ENCODE measurements at places on chromosomes 3 and 15.

DNA sequence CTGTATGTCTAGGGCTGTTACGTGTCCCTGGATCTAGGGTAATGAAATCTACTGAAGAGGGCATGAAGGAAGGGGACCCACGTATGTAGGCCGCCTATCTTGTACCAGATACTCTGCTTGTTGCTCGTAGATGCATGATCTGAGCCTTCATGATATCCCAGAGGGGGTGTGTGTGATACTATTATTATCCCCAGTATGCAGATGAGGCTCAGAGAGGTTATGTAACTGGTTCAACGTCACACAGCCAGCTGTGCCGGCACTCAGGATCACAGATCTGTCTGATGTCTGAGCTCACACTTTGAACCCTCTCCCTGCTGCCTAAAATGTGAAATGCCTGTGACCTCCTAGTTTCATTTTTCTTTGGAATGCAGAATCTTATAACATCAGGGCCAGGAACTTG, 36.2 kb upstream of the SEC13 start:
- no peak for DNase-seq

DNA sequence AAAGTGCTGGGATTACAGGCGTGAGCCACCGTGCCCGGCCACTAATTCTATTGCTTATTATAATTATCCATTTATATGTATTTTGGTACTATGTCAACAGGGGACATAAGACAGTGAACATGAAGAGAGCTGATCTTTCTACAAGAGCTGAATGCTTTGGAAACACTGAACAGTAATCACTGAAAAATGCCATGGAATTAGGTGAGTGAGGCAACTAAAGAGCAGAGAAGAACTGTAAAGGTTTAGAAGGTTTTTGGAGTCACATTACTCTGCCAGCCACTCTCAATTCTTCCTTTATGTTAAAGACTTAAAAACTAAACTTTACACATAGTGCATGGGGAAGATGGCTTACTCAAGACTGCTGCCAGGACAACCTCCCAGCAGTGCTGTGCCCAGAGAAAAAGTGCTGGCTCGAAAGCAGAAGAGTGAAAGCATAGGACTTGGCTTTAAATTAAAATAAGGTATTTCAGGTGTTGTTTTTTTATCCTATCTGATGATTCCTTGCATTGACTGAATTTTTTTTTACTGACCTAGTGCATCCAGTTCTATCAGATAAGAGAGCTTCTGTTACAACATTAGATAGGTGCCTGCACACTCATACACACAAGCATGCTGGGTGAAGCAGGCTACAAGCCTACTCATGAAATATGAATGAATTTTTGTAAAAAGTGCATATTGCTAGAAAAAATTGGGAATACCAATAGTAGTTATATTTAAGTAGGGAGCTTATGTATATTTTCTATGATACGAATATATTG, 28.7 kb upstream of the CACNA2D3 start:
- DNase-seq, result no peak

DNA sequence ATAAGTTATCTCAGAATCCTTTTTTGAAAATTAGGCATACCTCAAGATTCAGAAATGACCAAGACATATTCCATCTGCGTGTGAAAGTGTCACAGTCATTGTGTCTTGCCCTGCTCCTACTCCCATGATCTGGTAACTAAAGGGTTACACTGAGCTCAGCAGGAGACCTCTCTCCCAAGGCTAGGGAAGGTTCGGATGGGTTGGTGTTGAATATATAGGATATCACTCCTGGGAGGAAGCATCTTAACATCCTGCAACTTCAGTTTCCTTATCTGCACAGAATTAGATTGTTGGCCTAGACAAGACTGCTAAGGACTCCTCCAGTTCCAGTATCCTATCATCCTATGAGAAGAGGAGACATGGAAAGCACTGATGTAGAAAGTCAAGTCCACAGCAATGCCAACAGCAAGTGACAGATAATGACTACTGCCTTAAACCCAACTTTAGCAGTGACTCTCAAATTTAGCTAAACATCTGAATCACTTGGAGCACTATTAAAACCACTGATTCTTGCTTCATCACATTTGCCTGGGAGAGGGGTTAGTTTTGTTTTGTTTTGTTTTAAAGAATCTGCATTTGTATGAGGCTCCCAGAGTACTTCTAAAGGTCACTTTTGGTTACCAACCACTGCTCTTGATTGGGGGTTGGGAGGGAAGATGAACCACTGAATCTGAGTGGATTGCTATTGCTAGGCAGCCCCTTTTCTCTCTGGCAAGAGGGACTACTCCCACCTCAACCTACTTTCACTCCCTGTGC, 9.7 kb downstream of the ADAMTS9 start:
- DNase-seq, result no peak

DNA sequence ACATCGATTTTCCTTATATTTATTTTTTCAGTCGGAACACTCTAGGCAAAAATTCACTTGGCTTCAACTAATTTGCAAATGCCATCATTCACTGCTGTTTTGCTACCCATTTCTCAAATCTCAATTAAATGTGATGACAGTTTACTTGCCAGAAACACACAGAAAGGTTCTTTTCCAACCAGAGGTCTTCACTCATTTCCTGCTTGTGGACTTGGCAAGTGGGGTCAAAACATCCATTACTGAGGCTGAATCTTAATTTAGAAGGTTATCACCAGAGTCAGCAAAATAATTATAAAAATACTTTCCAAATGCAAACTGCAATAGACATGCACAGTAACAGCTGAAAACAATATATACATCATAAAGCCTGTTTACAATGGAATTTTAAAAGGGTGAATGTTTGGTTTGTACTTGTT, 625.4 kb upstream of the TBL1XR1 start:
- DNase-seq, result no peak

DNA sequence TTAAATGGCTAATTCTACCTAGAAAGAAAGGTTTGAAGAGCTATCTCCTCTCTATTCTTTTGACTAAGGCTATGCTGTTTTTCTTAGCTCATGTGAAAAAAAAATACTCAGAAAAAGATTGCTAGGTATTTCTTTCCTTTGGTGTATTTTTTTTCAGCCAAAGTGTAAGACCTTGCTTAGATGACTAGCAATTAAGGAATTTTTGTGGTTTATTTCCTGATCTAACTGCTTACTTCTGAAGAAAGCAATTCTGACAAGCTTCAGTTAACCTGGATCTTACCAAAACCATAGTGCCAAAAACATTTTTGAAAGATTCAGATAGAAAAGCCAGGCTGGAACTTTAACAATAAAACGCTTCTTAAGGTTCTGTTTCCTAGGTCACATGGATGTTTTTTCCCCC, 315.6 kb downstream of the SOX2 start:
- no peak for DNase-seq

GRCh38 chr3:35954413-35954812, 315.1 kb downstream of the ARPP21 start:
- no peak for DNase-seq

DNA sequence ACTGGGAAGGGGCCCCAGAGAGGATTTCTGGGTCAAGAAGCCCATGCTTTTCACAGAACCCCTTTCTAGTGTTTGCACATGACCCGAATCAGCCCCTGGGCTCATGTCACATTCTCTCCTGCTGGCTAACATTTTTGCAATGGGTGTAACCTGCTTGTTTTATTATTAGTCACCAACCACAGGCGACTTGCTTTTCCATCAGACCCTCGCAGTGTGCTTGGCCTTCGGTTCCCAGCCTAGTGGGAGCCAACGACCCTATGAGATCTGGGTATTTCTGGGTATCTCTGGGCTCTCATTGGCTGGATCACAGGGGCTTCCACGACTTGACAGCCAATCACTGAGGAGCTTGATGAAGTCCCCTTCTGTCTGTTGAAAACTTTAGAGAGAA, 11.0 kb upstream of the FBLN2 start:
- no peak for DNase-seq

- no peak for DNase-seq
Observed at GRCh38 chr15:70060214-70060992, 37.3 kb downstream of the TLE3 start.

GRCh38 chr3:179964890-179965289, 71.8 kb downstream of the PEX5L start:
- no peak for DNase-seq

- no peak for DNase-seq
Observed at GRCh38 chr3:120382941-120383447, 33.8 kb upstream of the LRRC58 start.

DNA sequence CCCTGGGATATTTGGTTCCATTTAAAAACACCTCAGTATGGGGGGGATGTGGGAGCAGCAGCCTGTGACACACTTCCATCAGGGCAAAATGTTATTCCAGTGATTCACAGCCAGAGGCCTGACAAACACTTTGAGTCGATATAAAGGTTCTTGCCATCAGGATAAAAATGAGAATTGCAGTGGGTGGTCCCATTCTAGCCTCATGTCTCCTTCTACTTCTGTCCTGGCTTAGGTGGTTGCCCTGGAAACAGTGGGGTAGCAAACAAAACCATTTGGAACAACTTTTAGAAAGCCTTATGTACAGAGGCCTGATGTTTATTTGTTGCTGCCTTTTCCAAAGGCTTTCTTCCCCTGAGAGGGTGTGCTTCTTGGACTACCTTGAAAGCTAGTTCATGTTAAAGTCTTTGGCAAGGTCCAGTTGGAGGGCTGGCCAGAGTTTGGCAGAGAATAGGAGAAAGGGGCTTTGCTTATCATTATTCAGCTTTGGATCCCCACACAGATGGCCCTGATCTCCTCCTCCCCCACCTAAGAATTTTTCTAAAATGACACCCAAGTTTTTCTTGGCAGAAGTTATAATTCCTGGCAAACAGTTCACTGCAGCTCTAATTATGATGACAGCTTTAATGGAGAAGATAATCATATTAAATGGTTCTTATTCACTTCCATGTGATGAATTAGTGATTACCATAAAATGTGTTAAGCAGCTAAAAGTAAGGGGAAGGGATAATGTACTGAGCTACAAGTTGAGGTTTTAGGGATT, 84.2 kb upstream of the ZNF280D start:
- no peak for DNase-seq

GRCh38 chr3:2861920-2862319, 248.3 kb downstream of the IL5RA start:
- DNase-seq, result no peak

GRCh38 chr3:182713743-182714517, 79.4 kb upstream of the ATP11B start:
- DNase-seq, result peak; percentile 46

GRCh38 chr15:51229907-51230330, 108.5 kb downstream of the CYP19A1 start:
- no peak for DNase-seq

- DNase-seq, result no peak
Observed at GRCh38 chr3:124172816-124173215, 180.9 kb upstream of the ROPN1 start.

DNA sequence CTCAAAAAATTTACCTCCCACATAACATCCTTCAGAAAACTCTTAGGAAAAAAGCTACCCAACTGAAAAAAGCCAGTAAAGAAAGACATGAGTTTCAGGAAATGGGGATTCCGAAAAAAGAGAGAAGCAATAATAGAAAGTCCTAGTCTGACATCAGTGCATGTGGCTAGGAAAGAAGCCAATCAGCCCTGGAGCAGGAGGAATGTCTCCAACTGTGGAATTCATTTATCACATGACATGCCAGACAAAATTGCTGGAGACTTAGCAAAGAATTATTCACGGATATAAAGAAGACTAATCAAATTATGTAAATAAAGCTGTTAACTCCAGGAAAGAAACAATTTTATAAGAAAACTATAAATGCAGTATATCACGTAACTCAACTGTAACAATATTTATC, 258.9 kb upstream of the RARB start:
- no peak for DNase-seq

GRCh38 chr15:44194323-44195150, 534 bp downstream of the FRMD5 start:
- DNase-seq, result no peak

DNA sequence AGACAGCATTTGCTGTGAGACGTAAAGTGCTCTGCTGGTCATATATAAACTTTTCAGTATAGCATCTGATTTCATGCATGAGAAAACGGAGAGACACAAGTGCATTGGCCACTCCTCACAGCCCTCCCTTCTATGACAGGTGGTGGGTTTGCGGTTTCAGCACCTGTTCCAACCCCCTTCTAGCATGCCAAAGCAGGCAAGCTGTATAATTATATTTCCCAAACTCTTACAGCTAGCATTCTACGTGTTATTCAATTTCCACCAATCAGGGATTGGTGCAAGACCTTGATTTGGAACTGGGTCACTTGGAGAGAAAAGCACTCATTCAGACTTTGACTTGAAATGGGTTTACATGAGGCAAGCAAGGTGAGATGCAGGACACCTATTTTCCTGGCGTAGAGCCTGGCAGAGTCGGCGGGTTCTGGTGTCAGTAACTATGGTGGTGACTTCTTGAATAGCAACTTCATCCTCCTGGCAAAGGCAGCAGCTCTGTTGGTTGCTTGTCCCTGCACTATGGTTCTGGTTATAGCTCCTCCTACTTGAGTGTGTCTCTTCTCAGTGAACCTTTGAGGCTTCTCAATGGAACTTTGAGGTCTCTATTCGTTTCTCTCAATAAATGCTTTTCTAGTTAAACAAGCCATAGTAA, 356.5 kb downstream of the TBL1XR1 start:
- DNase-seq, result no peak

- DNase-seq, result no peak
Observed at GRCh38 chr15:44535523-44536301, 1.2 kb upstream of the EIF3J start.

DNA sequence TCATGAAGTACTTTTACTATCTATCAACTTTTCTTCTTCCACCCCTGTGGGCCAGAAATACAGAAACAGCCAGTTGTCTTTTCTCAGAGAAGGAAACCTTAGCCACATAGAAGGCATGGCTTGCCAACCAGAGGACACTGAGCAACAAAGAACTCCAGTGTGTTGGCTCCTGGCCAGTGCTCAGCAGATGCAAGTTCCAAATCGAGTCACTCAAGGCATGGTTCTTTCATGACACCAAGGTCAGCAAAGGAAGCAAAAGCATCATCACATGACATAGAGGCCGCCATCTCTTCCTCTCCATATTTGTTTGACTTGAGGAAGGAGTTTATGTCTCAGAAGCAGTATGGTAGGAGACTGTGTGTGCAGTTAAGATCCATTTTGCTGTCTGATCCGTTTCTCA, 92.2 kb downstream of the MYLK start:
- DNase-seq, result no peak

GRCh38 chr15:91965501-91966193, 112.1 kb downstream of the SLCO3A1 start:
- no peak for DNase-seq

GRCh38 chr3:143888166-143888565, 39.9 kb upstream of the SLC9A9 start:
- no peak for DNase-seq

GRCh38 chr15:28098766-28099554, at the start of gene OCA2:
TSS of gene OCA2 (minus strand) at chr15:28099315. CDS start at chr15:28081874, 17,441 bp downstream.
- DNase-seq, result peak; percentile 56
